ENCODE measurements at places on chromosomes 3 and 15.

DNA sequence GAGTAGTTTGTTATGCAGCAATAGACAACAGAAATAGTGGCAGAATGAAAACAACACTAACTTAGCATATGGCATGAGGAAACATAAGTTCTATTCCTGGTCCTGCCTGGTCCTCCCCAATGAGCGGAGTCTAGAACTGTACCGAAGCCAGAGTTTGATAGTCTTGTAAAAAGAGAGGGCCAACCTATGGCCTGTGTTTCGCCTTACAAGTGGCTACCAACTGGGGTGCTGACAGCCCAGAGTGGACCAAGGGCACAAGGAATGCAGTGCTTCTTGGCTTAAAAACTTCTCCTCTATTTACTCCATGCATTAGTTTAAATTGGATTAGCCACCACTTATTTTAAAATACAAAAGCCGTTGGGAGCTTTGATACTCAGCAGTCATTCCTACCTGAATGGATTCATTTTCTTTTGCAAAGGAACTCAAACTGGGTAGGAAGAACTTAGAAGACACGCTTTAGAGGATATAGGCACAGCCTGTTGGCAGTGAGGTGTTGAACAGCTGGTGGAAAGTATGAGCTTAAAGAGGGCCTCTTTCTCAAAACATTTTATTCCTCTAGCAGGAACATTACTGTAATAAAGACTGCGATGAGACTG lies 302.9 kb downstream of the PLCL2 start:
- no peak for DNase-seq

GRCh38 chr15:52217186-52217585 lies 26.0 kb upstream of the GNB5 start:
- no peak for DNase-seq

- DNase-seq = peak; percentile 97
These were observed 42.9 kb downstream of the FNDC3B start for GRCh38 chr3:172082269-172082668.

- no peak for DNase-seq
These were observed 7.0 kb upstream of the DNAJB8 start for GRCh38 chr3:128473737-128474136.

DNA sequence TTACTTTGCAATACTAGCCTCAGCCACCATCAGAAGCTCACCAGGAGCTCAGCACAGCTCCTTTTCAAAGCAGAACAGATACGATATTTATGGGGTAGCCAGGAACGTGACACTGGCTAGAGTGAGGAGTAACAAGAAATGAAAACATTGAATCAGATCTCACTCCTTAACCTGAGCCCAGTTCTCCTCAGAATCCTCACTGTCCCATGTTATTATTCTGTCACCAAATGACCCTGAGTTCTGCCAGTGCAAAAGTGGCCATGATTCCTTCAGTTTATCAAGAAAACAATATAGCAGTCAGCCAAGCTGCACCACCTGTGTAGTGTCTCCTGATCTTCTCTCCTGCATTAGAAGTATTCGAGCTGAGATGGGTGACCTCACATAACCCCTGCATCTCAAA lies 956.7 kb downstream of the TUSC7 start:
- DNase-seq = no peak

GRCh38 chr3:179446501-179446900 lies 4.8 kb downstream of the GNB4 start:
- peak; percentile 54 for DNase-seq

- DNase-seq = no peak
These were observed 14.3 kb upstream of the ABHD5 start for GRCh38 chr3:43676441-43676840.

- DNase-seq = no peak
These were observed 26.2 kb downstream of the HMCES start for GRCh38 chr3:129304962-129305222.

DNA sequence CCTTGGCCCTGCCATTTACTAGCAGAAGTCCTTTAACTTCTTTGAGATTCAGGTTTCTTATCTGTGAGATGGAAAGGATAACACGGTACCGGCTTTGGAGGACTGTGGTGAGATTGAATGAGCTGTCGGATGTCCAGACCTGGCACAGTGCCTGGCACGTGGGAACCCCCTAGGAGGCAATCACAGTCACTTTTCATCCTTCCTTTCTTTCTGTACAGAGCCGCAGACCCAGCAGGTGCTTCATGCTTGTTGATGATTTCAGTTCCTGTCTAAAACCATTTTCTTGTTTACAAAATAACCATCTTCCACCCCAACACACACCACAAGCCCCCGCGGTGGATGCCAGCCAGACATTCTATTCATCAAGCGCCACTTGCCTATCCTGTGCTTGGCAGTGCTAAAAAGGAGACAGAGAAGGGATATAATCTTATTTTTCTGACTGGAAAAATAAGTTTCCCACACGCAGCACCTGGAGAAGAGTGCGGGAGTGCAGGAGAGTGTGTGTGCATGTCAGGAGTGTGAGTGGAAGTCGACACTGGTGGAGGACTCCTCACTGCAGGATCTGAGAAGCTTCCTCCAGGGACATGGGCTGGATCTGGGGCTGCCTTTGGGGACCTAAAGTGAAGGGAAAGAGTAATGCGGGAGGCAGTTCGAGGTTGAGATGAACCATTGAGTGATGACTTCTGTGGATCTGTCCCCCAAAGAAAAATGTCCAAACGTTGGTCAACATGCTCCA lies 85.7 kb downstream of the ST6GAL1 start:
- no peak for DNase-seq

DNA sequence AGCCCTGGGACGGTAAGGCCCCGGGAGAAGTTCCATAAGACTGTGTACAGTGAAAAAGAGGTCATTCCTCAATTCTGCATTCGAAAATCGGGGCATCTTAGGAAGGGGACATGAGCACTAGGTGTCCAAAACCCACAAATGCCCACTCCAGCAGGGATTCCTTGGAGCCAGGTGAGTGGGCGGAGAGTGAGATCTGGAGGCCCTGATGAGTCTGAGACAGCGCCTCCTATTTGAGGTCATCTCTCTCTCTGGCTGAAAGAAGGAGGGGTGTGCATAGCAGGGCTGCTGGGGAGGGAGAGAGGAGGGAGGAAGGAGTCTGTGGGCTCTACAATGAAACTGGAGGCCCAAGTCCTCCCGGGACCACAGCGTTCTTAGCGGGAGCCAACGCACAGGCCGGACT lies 38.1 kb upstream of the LACTB start:
- DNase-seq = no peak

DNA sequence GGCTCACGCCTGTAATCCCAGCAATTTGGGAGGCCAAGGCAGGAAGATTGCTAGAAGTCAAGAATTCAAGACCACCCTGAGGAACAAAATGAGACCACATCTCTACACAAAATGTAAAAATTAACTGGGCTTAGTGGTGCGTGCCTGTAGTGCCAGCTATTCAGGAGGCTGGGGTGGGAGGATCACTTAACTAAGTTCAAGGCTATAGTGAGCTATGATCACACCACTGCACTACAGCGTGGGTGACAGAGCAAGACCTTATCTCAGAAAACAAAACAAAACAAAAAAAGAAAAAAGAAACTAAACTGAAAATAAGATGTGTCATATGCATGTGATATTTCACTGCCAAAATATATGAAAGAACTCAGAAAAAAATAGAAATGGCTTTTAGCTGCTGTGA lies 243.3 kb upstream of the CCDC54 start:
- no peak for DNase-seq

DNA sequence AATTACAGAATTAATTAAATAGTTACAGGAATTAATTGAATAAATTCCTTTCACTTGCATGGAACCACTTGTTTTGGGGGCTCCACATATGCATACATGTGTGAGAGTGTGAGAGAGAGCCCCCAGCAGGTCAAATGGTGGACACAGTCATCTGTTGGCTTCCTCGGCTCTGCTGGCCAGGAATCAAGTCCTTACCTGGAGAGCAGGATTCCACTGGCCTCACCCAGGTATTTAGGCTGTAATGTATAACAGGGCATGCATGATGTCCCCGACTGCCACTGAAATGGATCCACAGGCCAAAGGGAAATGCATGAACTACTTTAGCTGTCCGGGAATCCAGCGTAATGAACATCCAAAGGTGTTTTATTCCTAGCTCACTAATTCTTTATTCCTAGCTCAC lies 139.7 kb upstream of the SMAD3 start:
- DNase-seq = no peak

- no peak for DNase-seq
These were observed 82.0 kb downstream of the NR2E3 start for GRCh38 chr15:71892335-71892734.

DNA sequence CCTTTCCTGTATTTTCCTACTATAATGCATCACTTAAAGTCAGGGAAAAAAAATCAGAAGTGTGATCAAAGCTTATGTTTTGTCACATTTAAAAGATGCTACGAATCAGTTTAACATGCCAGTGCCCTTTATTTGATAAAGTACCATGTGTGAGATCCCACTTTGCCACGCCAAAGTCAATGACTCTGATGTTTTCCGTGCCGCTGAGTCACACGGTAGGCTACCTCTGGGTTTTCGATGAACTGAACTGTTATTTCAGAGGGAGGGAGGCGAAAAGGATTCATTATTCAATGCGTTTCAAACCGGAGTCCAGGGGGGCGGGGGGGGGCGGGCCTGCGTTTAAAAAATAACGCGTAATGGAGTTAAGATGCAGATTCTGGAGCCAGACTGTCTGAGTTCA lies 203.0 kb downstream of the ABHD5 start:
- no peak for DNase-seq

DNA sequence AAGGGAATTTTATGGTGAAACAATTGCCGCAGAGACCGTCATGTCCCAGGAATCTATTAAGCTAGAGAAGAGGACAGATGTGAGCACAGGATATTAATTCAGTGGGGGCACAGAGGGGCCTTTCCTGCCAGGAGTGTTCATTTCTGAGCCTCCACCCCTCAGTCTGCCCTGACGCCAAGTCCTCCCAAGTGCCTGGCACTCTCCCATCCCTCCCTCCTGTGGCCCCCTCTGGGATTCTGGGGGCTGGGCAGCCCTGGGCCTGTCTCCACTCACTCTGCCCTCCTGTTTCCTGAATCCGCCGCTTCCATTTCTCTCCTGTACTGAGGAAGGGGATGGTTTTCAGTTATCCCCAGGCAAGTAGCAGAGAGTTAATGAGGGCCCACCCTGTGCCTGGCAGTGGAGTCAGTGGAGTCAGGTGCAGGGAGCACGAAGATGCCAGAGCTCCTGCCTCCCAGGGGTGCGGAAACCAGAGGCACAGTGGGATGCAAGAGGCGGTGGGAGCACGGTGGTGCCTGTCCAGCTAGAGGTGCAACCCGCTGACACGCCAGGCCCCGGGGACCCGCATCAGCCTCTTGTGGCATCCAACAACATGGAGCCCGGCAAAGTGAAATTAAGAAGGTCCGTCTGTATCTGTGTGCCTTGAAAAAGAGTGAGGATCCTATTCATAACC lies 212.5 kb downstream of the XXYLT1 start:
- no peak for DNase-seq

GRCh38 chr3:47008234-47008796 lies 28.8 kb downstream of the NBEAL2 start:
- DNase-seq = no peak

GRCh38 chr3:58038675-58039292 lies 30.6 kb downstream of the FLNB start:
- no peak for DNase-seq

Measured in foreskin fibroblast (primary cell).